Stimulated activated CD4-positive, alpha-beta T cell treated with anti-CD3 and anti-CD28 coated beads, Interleukin-15, amount 100 ng/mL, for 48 hours (primary cell): ENCODE measurements at places on chromosomes 4 and X.

GRCh38 chr4:143554728-143555597 is 41.5 kb downstream of the SMARCA5 start:
- DNase-seq, result no peak

GRCh38 chrX:110992611-110993010 is 103.4 kb upstream of the PAK3 start:
- no peak for DNase-seq

- DNase-seq, result no peak
Measured at GRCh38 chr4:74418063-74418670, 26.8 kb upstream of the AREG start.

GRCh38 chr4:31467781-31468180 is 747.6 kb downstream of the PCDH7 start:
- DNase-seq, result no peak

DNA sequence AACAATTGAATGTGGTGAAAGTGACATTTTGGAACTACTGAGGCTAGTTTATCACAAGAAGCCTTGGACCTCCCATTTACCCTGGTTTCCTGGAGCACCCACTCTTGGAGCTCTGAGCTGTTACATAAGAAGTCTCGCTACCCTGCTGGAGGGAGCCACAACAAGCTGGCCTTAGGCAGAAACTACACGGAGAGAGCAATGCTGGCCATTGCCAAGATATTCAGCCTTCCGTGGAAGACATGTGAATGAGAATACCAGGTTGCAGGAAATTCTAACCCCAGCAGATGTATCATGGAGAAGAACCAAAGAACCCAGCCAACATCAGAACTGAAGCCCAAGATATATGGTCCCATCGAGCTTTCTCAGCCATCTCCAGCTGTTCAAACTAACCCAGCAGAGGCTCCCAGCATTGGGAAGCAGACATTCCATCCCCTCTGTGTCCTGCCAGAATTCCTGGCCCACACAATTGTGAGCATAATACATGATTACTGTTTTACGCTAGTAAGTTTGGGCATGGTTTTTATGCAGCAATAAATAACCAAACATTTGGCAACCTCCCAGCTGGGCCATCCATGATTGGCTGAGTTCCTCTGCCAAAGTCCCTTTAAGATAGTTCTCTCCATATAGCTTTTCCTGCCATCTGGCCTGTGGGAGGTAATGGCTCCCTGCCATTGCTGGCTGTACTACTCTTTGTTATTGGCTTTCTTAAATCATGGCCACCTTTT is 17.9 kb upstream of the PDE5A start:
- DNase-seq, result no peak

GRCh38 chrX:20224814-20225487 is 41.8 kb downstream of the RPS6KA3 start:
- no peak for DNase-seq

- DNase-seq, result no peak
Measured at GRCh38 chr4:73693811-73694210, 46.6 kb upstream of the CXCL8 start.

- DNase-seq, result no peak
Measured at GRCh38 chr4:62816566-62816965, 1592.7 kb downstream of the TECRL start.

DNA sequence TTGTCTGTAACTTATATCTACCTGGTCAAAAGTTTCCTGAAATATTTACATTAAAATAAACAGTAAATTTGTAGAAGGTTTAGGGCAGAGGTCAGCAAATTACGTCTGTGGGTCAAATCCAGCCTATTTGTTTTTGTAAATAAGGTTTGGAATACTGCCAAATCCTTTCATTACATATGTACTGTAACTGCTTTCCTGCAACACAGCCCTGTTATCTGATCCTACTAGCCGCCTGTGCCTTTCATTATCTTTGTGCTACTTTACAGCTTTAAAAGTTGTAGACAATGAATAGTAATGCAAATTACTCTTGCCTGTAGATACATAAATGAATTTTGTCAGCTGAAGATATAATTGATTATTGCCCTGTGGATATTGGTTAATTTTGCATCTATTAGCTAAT is 369.6 kb upstream of the SLC7A11 start:
- DNase-seq, result no peak

- DNase-seq, result no peak
Measured at GRCh38 chr4:76974150-76974549, 24.6 kb downstream of the SEPTIN11 start.

GRCh38 chrX:45322382-45322781 is 121.7 kb upstream of the DIPK2B start:
- no peak for DNase-seq

GRCh38 chr4:12286351-12286750 is 857.7 kb upstream of the HS3ST1 start:
- DNase-seq, result no peak

DNA sequence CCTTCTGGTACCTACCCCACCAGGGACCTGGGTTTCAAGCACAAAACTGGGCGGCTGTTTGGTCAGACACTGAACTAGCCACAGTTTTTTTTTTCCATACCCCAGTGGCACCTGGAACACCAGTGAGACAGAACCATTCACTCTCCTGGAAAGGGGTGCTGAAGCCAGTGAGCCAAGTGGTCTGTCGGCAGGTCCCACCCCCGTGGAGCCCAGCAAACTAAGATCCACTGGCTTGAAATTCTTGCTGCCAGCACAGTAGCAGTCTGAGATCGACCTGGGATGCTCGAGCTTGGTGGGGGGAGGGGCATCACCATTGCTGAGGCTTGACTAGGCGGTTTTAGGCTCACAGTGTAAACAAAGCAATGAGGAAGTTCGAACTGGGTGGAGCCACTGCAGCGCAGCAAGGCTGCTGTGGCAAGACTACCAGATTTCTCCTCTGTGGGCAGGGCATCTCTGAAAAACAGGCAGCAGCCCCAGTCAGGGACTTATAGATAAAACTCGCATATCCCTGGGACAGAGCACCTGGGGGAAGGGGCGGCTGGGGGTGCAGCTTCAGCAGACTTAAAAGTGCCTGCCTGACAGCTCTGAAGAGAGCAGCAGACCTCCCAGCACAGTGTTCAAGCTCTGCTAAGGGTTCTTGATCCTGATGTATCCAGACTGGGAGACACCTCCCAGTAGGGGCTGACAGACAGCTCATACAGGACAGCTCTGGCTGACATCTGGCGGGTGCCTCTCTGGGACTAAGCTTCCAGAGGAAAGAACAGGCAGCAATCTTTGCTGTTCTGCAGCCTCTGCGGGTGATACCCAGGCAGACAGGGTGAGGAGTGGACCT is 223.0 kb downstream of the COX18 start:
- no peak for DNase-seq

DNA sequence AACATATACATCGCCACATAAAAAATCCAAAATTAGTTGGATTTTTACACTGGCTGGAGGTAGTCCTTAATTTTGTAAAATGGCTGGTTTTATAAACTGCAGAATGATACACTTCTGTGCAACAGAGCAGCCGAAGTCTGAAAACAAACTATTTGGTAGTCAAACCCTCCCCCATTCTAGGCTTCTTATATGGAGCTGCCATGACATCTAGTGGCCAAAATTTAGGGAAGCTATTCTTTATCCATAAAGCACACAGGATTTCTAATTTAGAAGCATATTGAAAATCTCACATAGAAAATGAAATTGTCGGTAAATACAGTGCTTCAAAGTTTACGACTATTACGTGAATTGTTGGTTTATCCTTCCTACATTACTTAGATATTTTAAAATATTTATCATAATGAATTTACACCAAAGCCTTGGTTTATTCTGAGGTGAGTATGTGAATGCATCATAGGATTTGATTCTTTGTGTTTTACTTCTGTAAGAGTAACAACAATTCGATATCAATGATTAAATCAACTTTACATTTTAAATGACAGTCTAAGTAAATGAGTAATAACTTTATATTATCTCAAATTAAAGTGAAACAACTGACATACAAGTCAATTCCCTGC is 113.4 kb upstream of the FAM241A start:
- DNase-seq, result no peak

DNA sequence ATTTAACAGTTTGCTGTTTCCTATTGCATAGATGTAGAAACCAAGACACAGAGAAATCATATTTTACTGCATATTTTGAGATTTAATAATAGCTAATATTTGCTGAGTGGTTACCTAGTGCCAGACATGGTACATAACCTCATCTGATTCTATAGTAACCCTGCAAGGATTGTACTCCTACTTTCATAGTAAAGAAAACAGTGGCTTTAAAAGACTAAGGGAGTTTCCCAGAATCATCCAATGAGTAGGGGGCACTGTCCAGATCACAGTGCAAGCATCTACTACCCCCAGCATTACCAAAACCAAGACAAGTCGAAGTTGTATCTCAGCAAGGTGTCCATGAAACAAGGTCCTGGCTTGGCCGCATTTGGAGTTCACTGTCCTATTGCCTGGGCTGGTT is 224.5 kb upstream of the TENM3 start:
- DNase-seq, result no peak

- DNase-seq, result peak; percentile 3
Measured at GRCh38 chrX:44871931-44872820, 812 bp upstream of the KDM6A start.

GRCh38 chr4:41009411-41009810 is 204.9 kb downstream of the APBB2 start:
- no peak for DNase-seq

- no peak for DNase-seq
Measured at GRCh38 chr4:138562544-138562991, 320.4 kb upstream of the SLC7A11 start.

DNA sequence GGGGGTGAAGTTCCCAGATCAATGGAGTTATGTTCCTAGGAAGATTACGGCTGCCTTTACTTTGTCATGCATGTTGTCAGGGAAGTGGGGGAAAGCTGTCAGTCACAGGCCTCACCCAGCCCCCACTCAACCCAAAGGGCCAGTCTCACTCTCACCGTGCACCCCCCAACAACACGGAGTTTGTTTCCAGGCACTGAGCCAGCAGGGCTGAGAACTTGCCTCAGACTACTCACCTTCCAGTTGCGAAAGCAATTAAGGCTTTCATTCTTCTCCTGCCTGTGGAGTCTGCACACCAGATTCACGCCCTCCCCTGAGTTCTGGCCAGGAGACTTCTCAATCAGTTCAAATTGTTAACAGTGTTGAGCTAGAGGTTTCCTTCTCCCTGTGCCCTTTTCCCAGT is 114.3 kb downstream of the SH3BGRL start:
- no peak for DNase-seq

- no peak for DNase-seq
Measured at GRCh38 chr4:154616731-154617130, 4.3 kb upstream of the FGG start.

DNA sequence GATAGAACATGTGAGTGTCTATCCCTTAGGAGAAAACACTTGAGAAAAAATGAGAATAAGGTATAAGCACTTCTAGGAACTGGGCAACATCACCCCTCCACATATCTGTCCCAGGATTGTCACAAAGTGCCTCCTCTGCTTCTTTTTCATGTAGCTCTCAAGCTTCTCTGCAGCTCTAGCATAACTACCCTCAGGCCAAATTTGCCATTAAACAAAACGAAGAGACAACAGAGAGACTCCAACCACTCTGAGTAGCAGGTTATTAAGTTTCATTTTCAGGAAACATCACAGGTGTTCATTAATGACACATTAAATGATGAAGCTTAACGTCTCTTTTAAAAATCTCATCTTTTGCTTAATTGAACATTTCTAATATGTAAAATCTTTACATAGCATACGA is 580.0 kb downstream of the GALNTL6 start:
- no peak for DNase-seq

DNA sequence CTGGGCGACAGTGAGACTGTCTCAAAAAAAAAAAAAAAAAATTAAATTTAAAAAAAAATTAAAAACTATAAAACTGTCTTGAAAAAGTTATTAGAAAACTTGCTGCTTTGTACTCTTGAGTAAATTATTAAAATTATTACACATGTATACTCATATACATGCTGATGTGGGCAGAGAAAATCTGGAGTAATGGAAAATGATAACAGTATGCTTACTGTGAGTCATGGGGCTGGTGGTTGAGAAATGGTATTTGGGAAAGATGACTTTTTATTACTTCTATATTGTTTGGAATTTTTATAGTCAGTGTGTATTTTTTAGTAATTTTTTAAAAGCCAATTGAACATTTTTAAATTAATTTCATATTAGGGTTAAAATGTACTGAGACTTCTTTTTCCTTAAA is 7.5 kb downstream of the YY2 start:
- no peak for DNase-seq

DNA sequence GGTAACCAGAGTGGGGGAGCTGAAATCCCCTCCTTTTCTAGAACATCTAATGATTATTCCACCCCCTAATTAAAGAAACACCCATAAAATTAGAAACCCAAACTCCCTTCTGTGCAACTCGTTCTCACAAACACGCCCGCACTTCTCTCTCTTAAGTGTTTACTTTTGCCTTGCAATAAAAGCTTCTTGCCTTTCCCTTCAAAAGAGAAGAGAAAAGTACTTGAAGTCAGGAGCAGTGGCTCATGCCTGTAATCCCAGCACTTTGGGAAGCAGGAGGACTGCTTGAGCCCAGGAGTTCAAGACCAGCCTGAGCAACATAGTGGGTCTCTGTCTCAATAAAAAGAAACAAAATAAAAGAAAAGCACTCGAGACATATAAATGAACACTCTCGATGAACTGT is 3.6 kb upstream of the GPR173 start:
- no peak for DNase-seq

DNA sequence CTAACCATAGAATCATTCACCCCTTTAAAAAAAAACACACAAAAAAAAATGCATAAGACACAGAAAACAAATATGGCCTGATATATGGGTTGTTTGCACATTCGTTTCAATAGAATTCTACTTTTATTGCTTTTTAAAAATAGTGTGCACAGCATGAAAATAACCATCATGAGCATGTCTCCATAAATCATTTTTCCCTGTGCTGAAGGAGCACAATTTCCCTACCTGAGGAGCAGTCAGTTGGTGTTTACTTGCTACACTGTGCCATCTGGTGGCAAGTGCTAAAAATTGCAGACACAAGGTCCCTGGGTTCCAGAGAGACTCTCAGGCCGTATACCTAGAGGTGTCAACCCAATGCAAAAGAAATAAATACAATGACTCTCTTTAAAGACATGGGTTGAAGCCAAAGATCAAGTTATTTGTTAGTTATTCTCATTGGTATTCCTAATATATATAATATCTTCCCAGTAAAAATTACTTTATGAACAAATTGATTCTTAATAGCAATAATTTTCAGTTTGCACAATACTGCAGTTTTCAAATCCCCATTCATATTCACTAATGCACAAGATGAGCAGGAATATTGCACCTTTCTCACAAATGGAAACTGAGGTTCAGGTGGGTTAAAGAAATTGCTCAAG is 551.4 kb downstream of the IQCM start:
- no peak for DNase-seq

GRCh38 chr4:16085822-16086221 is 2.0 kb upstream of the PROM1 start:
- no peak for DNase-seq

GRCh38 chr4:53994382-53995102 is 69.9 kb downstream of the CHIC2 start:
- no peak for DNase-seq

- DNase-seq, result no peak
Measured at GRCh38 chrX:24369816-24370215, 9.4 kb downstream of the SUPT20HL1 start.

GRCh38 chr4:129371065-129371464 is 275.1 kb downstream of the C4orf33 start:
- no peak for DNase-seq
